ENCODE measurements at places on chromosomes 11 and 22.

DNA sequence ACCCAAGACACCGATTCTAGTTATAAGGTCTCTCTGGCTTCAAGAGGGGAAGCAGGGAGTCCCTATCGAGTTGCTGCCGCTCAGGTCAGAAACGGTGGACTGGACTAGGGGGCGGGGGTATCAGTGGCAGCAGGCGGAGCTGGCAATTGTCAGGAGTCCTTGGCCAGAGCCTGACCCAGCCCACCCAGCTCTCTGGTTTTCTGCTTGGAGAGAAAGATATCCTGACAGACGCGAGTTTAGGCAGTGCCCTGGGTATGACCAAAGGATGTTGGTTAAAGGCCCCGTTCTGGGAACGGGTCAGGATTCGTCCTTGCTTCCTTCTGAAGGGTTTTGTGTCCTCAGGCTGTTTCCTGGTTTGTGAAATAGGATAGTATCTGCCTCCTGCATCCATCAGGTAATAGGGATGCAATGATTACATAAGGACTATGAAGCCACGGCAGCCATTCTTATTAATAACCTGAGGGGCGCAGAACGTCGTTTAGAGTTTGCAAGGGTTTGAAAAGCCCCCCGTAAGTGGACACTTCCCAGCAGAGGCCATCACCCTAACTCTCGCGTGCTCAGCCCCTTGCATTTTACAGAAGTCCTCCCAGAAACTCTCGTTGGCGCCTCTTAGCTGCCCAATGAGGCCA is 700 bp upstream of the DEPDC5 start:
- DNase-seq: no peak

GRCh38 chr11:87428266-87428665 is 390.5 kb downstream of the TMEM135 start:
- no peak for DNase-seq

DNA sequence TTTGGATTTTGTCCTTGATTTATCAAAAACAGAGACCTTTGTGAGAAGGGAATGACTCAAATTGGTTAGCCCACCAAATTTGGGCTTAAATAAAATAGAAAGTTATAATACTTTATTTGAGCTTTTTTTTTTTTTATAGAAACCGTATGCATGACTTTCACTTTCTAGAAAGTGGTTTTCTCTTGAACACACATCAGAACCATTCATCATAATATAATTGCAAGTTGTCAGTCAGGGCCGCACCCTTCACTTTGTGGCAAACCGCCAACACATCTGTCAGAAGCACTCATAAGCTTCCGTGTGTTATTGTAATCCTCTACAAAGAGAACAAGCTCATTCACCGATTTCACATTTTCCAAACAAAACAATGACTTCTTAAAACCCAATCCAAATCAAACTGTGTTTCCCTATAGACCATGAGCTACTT is 76.1 kb downstream of the SOX6 start:
- DNase-seq: no peak

DNA sequence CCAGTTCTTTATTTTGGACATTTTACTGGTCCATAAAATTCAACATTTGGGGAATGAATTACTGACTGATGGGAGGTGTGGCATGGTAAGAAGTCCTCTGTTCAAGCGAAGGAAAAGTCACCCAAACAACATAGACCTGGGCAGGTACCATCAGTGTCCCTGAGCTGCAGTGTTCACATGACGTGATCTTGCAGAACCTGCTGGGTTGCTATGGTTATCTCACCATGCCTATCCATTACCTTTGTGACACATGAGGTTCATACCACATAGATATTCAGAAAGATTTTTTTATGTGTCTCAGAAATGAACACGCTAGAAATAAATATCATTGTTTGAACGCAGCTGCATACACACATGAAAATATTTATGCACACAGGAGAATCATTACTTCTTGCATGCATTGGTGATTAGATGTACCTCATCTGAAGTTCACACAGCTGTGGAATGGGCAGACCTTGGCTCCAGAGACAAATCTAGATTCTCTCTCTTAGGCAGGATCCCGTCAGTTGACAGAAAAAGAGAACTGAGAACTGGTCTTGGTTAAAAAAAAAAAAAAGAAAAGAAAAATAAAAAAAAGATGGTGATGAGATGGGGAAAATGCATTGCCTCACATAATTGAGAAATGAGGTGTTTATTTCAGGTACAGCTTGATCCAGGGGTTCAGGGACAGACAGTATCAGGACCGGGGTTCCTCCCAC is 21.4 kb upstream of the RCN1 start:
- DNase-seq: no peak

GRCh38 chr11:92199991-92200390 is 24.6 kb upstream of the FAT3 start:
- no peak for DNase-seq

- no peak for DNase-seq
Observed at GRCh38 chr22:41094041-41094593, 1.7 kb downstream of the EP300 start.

DNA sequence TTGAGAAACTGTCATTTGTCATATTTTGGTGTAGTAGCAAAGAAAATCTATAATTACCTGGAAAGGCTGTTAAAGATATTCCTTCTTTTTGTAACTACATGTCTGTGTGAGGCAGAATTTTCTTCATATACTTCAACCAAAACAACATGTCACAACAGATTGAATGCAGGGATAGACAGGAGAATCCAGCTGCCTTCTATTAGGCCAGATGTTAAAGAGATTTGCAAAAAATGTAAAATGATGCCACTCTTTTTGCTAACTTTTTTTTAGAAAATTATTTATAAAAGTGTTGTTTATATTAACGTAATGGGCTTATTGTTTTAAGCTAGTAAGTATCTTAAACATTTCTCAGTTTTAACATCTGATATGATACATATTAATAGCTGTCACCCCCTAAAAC is 12.7 kb downstream of the DGKZ start:
- no peak for DNase-seq

All from GM12892 (cell line).